GM04503 (cell line): ENCODE measurements at places on chromosomes 7 and 10.

DNA sequence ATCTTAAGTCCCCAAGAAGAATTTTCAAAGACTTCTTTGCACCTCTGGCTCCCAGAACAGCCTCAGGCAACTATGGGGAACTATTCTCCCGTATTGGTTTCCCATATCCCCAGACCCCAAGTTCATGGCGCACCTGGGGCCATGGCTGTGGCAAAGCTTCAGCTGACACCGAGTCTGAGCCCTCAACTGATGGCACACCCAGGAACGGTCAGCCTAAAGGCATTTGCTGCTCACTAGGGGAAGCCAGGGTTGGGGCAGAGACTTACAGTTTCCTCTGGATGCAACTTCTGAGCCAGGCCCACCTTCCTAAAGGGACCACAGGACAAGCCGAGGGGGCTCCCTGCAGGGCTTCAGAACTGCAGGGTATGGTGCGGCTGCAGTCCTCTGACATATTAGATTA, 13.7 kb upstream of the CPA1 start:
- no peak for DNase-seq

DNA sequence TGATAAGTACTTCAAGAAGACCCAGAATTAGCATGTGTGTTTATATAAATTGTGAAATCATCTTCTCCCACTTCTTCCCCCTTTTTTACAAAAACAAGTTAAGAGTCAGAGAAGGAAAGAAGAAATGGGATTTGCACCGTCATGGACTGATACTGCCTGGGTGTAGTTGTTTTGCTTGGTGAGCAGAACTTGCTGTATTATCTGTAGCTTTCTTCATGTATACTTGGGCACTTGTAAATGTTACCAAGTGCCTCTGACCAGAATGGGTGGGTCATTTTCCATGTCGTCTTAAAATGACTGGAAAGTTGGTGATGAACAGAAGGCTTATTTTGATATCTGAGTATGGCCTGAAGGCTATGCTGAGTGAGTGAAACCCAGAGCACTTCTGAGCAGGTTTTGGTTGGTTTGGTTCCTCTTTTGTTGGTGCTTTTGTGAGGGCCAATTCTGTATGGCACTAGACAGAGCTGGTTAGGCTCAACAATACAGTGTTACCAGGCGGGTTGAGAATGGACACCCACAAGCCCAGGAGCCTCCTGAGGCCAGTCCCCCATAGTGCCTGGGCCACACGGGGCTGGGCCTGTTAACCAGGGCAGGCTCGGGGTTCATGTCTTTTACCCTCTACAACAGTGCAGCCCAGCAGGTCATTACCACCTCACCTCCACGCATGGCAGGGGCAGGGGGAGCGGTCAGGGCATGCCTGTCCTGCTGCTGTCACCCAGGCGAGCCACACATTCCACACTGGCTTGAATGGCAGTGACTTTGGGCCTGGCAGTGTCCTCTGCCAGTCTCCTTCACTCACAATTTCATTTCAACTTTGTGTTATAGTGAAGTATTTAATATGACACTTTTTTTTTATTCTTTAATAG, 115.1 kb downstream of the CCNY start:
- no peak for DNase-seq

GRCh38 chr10:62038609-62039190, 137.2 kb downstream of the ARID5B start:
- no peak for DNase-seq

DNA sequence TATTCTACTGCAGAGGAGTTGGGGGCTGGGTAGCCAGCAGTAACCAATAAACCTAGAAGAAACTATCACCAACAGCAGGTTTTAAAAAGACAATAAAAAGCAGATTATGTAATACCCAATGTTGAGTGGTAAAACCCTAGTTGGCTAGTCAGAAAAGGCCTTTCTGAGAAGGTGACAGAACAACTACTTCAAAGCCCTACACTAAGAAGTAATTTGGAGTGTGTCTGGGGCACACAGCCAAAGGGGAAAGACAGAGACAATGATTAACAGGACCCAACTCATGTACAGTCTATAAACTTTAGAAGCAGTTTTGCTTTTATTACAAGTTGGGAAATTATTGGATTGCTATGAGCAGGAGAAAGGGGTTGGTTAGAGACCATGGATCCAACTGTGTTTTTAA, 77.2 kb upstream of the TMEM106B start:
- DNase-seq = no peak
